A375 (cell line): ENCODE measurements at places on chromosomes 16 and 17. TPM values are rescaled to one million over a fixed set of nuclear protein-coding genes. Genes with fewer than 3 reads are reported as not detected.

The PPY gene
- not detected in 2 replicates for total RNA-seq

The SOX15 gene
- total RNA-seq = 0.60 TPM in 1 of 2 replicates, not detected in the other

The NT5M gene
- total RNA-seq = 5.7 and 5.8 TPM in 2 replicates

The PDILT gene
- total RNA-seq = not detected in 2 replicates

The PRSS8 gene
- not detected in 2 replicates for total RNA-seq

The CACNG1 gene
- not detected in 2 replicates for total RNA-seq

The ADAD2 gene
- 0.13 TPM in 1 of 2 replicates, not detected in the other for total RNA-seq

The KRTAP3-2 gene
- not detected in 2 replicates for total RNA-seq

The SPAG7 gene
- 90.5 and 106 TPM in 2 replicates for total RNA-seq

The CACNG5 gene
- not detected in 2 replicates for total RNA-seq

The PMFBP1 gene
- 0.19 and 3.7 TPM in 2 replicates for total RNA-seq

The HSPB9 gene
- total RNA-seq = 0.08 TPM in 1 of 2 replicates, not detected in the other

The ZFP3 gene
- not detected in 2 replicates for total RNA-seq

The ZNF624 gene
- 2.2 and 3.2 TPM in 2 replicates for total RNA-seq

The ACE gene
- total RNA-seq = 2.5 and 2.6 TPM in 2 replicates

The RNF157 gene
- total RNA-seq = 10.0 and 12.1 TPM in 2 replicates
